Activated naive CD8-positive, alpha-beta T cell treated with anti-CD3 and anti-CD28 coated beads, Interleukin-2, amount 10 ng/mL, durations not matched to agents 7 days and 5 days (primary cell): ENCODE measurements at places on chromosomes 6 and 20. TPM values are rescaled to one million over a fixed set of nuclear protein-coding genes. Genes with fewer than 3 reads are reported as not detected.
A peak's percentile ranks its signal among the peaks of the same experiment; 100 is the strongest.

Gene SLC25A27
- 0.88 TPM for total RNA-seq

GRCh38 chr20:50815162-50815989 is 20.5 kb downstream of the BCAS4 start:
- no peak for DNase-seq
- H3K36me3 ChIP-seq = peaks cover 23% of the 10 kb centered on the region
- peak overlapping the region; percentile 69 for H3K4me3 ChIP-seq
- no peaks in the 10 kb centered on the region for H3K27me3 ChIP-seq
- peak overlapping the region; percentile 80 for H3K27ac ChIP-seq

DNA sequence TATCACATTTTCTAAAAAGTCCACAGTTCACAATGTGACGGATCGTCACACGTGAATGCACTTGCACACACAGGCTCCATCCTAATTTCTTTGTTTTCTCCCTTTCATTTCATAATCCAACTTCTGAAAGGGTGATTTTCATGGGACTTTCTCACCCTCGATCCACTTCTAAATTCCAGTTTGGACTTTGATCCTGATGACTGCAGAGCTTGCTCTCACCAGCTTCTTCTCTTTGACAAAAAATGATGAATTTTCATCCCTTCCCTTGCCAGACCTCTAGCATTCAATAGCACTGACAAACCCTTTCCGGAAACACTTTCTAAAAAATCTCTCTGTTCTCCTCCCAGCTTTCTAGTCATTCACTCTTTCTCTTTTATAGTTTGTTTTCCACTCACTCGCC is 341.2 kb downstream of the SYNE1 start:
- H3K36me3 ChIP-seq = peaks cover 22% of the 10 kb centered on the region
- H3K4me1 ChIP-seq = peaks cover 19% of the 10 kb centered on the region
- H3K27ac ChIP-seq = peak overlapping the region; percentile 5
- no peaks in the 10 kb centered on the region for H3K27me3 ChIP-seq
- H3K4me3 ChIP-seq = no peak overlapping the region
- DNase-seq = no peak

- no peaks in the 10 kb centered on the region for H3K27me3 ChIP-seq
- no peaks in the 10 kb centered on the region for H3K4me1 ChIP-seq
- H3K27ac ChIP-seq = no peak overlapping the region
- H3K4me3 ChIP-seq = no peak overlapping the region
- H3K36me3 ChIP-seq = no peaks in the 10 kb centered on the region
Observed at GRCh38 chr6:62059901-62060300, 226.1 kb downstream of the KHDRBS2 start.

- peaks cover 17% of the 10 kb centered on the region for H3K4me1 ChIP-seq
- DNase-seq = no peak
- H3K27ac ChIP-seq = no peak overlapping the region
- H3K4me3 ChIP-seq = no peak overlapping the region
- peaks cover 7% of the 10 kb centered on the region for H3K36me3 ChIP-seq
- H3K27me3 ChIP-seq = no peaks in the 10 kb centered on the region
Observed at GRCh38 chr6:108951351-108951953, 103.2 kb downstream of the ARMC2 start.
